ENCODE measurements at places on chromosomes 13 and 19. TPM values are rescaled to one million over a fixed set of nuclear protein-coding genes. Genes with fewer than 3 reads are reported as not detected.

The ZNF91 gene
- 17.0 TPM for total RNA-seq

The SPART gene
- 80.2 TPM for total RNA-seq

The PEX11G gene
- total RNA-seq, result 5.1 TPM

The NCAN gene
- not detected for total RNA-seq

The TMIGD2 gene
- total RNA-seq, result not detected

The ATP4B gene
- not detected for total RNA-seq

The NAPSA gene
- total RNA-seq, result 0.36 TPM

The ZNF625 gene
- 11.7 TPM for total RNA-seq

The SLC25A41 gene
- total RNA-seq, result not detected

The CLEC17A gene
- total RNA-seq, result not detected

The UPK1A gene
- not detected for total RNA-seq

The ZNF506 gene
- 11.0 TPM for total RNA-seq
